ENCODE measurements at places on chromosomes 7 and 10.

- DNase-seq = no peak
Observed at GRCh38 chr7:44750424-44750823, 1.8 kb downstream of the ZMIZ2 start.

DNA sequence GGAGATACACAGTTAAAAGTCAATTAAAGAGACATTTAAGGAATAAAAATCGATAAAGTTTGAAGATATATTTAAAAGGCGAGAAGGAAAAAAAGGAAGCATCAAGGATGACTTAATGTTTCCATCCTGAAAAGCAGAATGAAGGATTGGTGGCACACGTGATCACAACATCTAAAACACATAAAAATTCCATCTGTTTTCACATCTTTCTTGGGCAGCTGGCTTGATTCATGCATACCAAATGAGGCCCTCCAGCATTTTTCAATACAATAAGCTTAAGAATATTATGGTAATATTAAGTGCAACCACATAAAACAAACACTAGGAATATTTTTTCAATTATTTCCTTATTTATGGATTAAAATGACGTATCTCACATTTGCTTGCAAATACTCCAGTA is 112.6 kb downstream of the TPK1 start:
- DNase-seq = no peak

GRCh38 chr7:116772423-116772863 is 89.9 kb upstream of the CAPZA2 start:
- no peak for DNase-seq

- DNase-seq = no peak
Observed at GRCh38 chr7:64888901-64889685, 14.0 kb upstream of the ZNF273 start.

DNA sequence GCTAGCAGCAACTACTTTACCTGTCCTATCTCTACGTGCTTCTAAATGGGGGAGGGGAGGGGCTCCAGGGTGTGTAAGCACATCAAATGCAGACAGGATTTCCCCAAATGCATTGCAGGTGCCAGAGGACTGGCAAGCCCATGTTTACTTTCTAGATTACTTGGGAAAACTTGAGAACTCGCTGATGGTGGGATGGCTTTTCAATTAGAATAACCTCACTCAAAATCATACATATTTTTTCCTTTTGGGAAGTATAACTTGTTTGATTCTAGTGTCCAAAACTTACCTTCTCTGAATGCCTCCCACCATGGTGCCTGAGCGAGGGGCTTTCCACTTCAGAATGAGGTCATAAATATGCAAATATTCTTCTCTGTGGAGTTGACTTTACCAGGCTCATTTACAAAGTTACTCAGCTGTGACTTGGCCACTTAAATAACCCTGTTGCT is 191.3 kb upstream of the RHOBTB1 start:
- no peak for DNase-seq

- DNase-seq = no peak
Observed at GRCh38 chr10:116777006-116777405, 34.6 kb upstream of the HSPA12A start.

GRCh38 chr7:45078125-45078681 is 10.6 kb downstream of the NACAD start:
- DNase-seq = no peak

GRCh38 chr10:51129946-51130544 is 55.8 kb downstream of the PRKG1 start:
- DNase-seq = no peak

GRCh38 chr10:17206210-17206709 is 4.8 kb upstream of the TRDMT1 start:
- no peak for DNase-seq

- DNase-seq = no peak
Observed at GRCh38 chr7:51593628-51594027, 277.0 kb upstream of the COBL start.

DNA sequence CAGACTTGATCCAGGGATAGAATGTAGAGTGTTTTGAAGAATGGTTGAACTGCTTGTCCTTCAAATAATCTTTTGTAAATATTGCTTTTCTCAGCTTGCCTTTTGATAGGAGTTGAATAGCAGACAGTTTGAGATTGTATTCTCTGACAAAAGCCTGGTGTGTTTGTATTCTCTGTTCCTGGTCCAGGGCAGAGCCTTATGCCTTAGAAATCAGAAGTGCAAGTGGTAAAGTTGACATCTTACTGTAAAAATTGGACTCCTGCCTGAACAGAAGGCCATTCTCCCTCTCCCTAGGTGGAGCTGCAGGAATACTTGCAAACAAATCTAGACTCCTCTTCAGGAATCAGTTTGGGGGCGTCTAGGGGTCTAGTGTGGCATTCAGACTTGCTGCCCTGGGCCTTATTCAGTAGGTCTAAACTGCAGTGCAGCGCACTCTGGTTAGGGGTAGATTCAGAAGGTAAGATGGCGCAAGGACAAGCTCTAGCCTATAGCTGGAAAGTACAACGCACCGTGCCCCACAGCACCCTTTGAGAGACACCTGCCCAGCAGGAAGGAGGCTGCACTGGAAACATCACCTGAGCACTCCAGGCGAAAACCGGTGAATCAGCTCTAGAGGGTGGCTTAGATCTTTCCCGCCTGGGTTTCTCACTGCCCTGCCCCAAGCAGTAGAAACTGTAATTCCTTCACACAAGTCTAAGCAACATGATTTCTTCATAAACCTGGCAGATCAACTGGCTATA is 608.5 kb upstream of the GALNT17 start:
- DNase-seq = peak; percentile 25

GRCh38 chr7:32539919-32540531 is 44.7 kb downstream of the AVL9 start:
- no peak for DNase-seq

- peak; percentile 86 for DNase-seq
Observed at GRCh38 chr7:37942934-37943610, 22.6 kb downstream of the EPDR1 start.

GRCh38 chr10:45408421-45409319 is 34.7 kb downstream of the ALOX5 start:
- no peak for DNase-seq

- no peak for DNase-seq
Observed at GRCh38 chr7:155066417-155066950, 3.6 kb upstream of the HTR5A start.

- DNase-seq = no peak
Observed at GRCh38 chr7:151550656-151551286, 31.1 kb upstream of the RHEB start.

DNA sequence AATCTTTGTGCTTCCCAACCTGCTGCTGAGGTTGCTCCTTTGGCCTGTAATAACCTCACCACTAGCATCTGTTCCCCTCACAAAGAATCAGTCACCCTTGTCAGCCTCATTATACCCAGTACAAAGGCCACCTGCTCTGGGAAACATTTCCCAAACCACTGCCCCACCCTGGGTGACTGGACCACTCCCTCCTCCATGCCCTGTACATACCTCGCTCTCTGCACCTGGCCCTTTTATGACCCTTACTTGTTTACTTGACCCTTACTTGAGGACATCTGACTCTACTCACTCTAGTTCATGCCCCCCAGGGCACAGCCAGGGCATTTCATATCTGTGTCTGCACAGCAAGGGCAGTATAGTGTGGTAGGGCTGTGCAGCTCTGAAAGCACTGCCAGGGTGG is 21.4 kb upstream of the AOC1 start:
- DNase-seq = peak; percentile 83

DNA sequence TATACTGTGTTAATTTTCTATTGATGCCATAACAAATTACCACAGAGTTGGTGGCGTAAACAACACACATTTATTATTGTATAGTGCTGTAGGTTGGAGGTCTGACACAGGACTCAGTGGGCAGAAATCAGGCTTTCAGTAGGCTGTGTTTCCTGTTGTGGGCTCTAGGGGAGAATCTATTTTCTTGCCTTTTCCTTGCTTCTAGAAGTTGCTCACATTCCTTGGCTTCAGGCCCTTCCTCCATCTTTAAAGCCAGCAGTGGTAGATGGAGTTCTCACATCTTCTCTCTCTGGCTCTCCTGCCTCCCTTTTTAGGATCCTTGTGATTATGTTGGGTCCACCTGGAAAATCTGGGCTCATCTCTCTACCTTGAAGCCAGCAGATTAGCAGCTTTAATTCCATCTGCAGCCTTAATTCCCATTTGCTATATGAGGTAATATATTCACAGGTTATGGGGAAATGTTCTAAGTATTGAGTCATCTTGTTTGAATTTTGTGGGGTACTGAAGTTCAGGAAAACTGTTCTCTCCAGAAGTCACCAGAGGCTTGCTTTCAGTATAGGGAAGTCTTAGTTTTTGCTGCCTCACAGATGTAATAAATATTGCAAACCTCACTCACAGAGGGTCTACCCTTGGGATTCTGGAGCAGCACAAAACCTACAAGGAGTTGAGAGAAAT is 38.9 kb downstream of the CCNY start:
- DNase-seq = no peak

GRCh38 chr7:20035279-20035875 is 181.8 kb downstream of the MACC1 start:
- DNase-seq = no peak

- no peak for DNase-seq
Observed at GRCh38 chr7:84250452-84250851, 55.9 kb upstream of the SEMA3A start.

- DNase-seq = no peak
Observed at GRCh38 chr7:20282959-20283358, 47.7 kb upstream of the ITGB8 start.

DNA sequence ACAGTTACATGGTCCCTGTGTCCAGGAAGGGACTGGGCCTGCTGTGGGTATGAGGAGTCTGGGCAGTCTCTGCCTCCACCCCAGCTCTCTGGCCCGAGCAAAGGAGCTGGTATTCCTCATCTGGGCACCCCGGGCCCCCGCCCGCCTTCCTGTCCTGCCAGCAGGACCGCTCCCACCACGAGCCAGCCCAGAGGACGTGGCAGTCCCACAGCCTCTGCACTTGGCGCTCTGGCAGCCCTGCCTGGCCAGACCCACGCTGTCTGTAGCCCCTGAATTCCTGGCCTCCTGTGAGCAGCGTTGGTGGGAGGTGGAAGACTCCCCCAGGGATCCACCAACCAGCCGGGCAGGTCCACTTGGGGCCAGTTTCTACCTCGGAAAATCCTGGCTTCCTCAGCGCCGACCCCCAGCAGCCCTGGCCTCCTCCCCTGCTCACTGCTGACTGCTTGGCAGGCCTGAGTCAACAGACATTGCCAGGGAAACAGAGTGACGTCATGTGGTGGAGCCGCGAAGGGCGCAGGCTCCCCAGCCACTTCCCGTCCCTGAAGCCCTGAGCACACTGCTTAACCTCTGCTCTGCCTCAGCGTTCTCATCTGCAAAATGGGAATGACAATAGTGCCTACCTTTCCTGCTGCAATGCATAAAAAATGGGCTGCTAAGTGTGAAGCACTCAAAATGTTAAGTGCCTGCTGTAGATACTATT is 21.6 kb upstream of the LIMK1 start:
- peak; percentile 89 for DNase-seq

DNA sequence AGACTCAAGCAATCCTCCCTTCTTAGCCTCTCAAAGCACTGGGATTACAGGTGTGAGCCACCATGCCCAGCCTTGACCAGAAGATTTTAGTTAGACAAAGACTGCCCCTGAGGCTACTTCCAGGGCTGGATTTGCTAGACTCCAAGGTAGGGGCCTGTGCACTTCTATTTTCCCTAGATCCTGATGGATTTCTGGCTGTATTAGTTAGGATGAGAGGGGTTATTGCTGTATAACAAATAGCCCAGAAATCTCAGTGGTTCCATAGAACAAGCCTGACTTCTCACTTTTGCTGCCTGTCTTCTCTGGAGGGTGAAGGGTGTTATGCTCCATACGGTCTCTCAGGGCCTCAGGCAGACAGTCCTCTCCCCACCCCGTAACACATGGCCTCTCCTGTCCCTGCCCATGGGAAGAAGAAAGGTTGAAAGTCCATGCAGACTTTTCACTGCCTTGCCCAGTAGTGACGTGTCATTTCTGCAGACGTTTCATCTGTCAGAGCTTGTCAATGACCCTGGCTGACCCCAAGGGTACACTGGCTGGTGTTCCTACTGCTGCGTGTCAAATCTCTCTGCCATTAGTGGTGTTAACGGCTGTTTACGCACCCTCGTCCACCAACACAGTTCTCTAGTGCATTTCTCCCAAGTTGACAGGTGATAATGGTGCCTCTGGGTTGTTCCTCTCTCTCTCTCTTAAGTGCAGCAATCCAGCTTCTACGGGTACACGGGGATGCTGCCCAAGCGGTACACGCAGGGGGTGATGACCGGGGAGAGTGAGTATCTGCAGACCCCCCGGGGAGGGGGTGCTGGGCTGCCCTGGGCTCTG is 11.6 kb downstream of the SLC29A4 start:
- DNase-seq = no peak

- DNase-seq = no peak
Observed at GRCh38 chr10:110405380-110405779, 92.3 kb upstream of the DUSP5 start.

- no peak for DNase-seq
Observed at GRCh38 chr7:4025694-4026615, 656.1 kb upstream of the FOXK1 start.

DNA sequence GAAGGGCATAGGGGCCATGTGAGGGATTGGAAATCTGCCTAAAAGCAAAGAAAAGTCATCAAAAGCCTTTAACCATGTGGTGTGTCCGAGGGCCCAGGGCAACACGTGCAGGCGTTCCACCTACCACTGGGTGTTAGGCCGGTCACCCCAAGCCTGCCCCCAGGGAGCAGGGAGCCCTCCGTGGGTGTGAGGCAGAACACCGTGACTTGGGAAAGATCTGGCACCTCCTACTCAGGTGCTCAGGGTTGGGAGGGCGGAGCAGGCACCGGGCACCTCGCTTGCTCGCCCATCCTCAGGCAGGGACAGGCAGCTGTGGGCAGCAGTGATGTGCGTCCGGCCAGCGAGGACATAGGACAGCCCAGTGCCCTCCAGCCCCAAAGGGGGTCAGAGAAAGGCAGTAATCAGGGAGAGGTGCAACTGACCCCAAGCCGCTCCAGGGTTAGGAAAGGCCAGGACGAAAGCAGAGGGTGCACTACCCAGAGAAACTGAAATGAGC is 80.7 kb upstream of the CHST15 start:
- DNase-seq = no peak

DNA sequence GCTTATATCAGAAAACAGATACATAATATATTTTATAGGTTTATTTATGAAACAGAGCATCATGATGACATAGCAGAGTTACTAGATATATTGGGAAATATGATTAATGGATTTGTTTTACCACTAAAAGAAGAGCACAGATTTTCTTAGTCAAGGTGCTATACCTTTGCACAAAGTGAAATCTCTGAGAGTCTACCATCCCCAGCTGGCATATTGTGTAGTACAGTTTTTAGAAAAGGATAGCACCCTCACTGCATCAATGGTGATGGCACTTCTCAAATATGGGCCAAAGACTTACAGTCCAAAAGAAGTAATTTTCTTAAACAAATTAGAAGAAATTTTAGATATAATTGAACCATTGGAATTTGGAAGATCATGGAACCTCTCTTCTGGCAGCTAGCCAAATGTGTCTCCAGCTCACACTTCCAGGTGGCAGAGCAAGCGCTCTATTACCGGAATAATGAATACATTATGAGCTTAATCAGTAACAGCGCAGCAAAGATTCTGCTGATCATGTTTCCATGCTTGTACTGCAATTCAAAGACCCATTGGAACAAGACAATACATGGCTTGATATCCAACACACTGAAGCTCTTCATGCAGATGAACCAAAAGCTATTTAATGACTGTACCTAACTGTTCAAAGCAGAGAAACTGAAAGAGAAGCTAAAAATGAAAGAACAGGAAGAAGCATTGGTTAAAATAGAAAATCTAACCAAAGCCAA is 21.9 kb upstream of the CREB3L2 start:
- no peak for DNase-seq

GRCh38 chr10:68474021-68474420 is 2.2 kb upstream of the DNA2 start:
- DNase-seq = no peak

Data from mucosa of descending colon (tissue), 3 donors.